ENCODE measurements at places on chromosomes 1 and 21.

DNA sequence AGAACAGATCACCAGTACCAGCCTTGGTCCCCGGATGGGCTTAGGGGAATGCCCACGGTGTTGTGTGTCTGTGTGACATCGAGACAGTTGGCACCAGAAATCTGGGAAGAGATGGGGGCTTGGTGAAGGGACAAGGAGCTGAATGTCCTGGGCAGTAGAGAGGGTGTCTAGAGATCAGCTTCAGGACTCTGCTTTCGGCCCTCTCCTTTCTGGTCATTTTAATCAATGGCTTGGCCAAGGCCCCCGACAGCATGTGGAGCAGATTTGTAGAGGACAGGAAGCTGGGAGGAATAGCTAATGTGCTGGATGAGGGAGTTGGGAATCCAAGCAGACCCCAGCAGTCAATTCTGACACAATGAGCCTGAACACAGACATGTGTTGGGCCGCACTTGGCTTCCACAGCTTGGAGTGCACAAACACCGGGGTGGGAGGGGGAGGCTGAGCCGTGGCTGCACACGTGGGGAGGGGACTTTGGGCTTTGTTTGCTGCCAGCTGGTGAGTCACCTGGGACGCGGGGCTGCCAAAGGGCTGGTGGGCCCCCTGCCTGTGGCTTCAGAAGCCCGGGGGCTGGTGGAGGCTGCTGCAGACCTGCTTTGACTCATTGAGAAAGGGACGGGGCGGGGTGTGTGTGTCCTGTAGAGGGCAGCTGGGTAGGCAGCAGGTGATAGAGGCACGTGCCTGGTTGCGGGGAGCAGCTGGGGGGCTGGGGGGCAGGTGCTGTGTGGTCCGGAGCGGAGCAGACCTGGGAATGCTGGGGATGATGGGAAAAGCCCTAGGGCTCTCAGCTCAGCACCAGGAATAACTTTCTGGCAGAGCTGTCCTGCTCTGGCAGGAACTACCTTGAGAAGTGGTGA, 20.9 kb downstream of the SLC1A7 start:
- no peak for DNase-seq

DNA sequence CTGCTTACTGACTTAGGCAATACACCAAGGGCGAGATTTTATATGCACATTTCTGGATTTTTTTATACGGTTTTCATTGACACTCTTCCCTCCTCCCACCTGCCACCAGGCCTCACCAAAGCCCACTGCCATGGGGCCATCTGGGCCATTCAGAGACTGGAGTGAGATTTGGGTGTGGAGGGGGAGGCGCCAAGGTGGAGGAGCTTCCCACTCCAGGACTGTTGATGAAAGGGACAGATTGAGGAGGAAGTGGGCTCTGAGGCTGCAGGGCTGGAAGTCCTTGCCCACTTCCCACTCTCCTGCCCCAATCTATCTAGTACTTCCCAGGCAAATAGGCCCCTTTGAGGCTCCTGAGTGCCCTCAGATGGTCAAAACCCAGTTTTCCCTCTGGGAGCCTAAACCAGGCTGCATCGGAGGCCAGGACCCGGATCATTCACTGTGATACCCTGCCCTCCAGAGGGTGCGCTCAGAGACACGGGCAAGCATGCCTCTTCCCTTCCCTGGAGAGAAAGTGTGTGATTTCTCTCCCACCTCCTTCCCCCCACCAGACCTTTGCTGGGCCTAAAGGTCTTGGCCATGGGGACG, 57.9 kb downstream of the LACTBL1 start:
- no peak for DNase-seq

- DNase-seq: no peak
These were observed 35.1 kb upstream of the EYA3 start for GRCh38 chr1:28123461-28123961.

DNA sequence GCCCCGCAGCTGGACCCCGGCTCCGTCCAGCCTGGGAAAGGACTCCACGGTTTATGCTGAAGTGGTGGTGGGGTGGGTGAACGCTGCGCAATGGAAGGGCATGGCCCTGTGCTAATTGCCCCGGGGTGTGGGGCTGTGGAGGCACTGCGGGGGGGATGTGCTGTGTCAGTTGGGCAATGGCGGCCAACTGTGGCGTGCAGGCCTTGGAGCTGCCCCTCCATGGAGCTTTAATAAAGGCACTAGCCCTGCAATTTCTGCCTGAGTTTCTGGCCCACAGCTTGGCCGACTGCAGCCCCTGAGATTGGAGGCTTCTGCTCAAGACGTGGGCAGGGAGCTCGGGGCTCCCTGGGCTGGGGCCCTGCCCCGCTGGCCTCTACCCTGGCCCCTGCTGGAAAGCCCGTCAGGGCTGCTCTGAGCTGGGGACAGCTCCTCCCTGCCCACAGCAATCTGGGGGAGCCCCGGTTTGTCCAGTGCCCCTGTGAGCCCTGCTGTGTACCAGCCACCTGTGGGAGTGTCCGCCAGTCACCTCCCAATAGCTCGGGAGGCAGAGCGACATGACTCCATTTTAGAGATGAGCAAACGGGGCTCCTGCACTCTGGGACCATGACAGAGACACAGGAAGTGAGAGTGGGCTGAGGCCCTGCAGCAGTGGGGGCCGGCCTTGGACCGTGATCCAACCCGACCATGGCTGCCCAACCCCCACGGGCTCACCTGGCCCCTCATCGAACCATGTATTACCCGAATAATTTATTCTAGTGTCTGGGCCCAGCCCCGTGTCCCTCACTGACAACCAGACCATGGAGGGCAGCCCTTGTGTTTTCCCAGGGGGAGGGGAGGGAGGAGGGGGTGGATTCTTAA, 8.7 kb upstream of the TNFRSF14 start:
- DNase-seq: no peak

- DNase-seq: no peak
These were observed 34.8 kb upstream of the HOOK1 start for GRCh38 chr1:59779949-59780348.

DNA sequence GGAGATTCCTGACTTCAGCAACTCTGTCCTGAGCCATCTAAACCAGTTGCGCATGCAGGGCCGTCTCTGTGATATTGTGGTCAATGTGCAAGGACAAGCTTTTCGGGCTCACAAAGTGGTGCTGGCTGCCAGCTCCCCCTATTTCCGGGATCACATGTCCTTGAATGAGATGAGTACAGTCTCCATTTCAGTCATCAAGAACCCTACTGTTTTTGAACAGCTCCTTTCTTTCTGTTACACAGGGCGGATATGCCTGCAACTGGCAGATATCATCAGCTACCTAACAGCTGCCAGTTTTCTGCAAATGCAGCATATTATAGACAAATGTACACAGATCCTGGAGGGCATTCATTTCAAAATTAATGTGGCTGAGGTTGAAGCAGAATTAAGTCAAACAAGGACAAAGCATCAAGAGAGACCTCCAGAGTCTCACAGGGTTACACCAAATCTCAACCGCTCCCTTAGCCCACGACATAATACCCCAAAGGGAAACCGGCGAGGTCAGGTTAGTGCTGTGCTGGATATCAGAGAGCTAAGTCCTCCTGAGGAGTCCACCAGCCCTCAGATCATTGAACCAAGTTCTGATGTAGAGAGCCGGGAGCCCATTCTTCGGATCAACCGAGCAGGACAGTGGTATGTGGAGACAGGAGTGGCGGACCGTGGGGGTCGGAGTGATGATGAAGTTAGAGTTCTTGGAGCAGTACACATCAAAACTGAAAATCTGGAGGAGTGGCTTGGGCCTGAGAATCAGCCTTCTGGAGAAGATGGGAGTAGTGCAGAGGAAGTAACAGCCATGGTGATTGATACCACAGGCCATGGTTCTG, 2.3 kb downstream of the ZBTB37 start:
- DNase-seq: no peak

DNA sequence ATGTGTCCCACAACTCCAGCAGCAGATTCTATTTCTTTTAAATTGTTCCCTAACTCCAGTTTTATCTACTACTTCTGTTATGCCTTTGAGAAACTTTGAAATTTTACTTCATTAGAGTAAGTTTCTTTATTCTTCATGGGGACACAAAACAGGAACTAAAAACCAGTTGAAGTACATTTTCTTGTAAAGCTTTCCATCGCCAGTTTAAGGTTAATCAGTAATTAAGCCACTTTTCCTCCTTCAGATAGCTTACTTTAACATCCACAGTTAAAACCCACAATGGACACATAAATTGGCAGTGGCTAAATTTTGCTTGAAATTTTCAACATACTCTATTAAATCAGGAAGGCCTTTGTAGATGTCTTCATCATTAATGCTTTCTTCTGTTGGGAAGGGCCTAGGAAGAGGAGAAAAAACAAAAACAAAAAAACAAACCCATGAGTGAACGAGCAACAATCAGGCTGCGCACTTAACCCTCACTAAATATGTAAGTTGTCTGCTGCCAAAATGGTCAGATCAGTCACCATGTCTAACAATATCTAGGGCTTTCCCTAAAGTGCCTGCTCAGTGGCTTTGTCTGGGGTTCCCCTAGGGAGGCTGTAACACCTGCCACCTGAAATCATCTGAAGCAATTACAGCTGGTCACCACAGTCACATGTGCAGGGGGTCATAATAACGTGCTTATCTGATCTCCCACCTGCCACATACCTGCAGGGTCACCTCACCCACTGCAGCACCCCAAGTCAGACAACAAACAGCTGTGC, 187.9 kb downstream of the VAV3 start:
- DNase-seq: no peak

- DNase-seq: no peak
These were observed 112.6 kb downstream of the ADAMTS1 start for GRCh38 chr21:26732432-26733221.

DNA sequence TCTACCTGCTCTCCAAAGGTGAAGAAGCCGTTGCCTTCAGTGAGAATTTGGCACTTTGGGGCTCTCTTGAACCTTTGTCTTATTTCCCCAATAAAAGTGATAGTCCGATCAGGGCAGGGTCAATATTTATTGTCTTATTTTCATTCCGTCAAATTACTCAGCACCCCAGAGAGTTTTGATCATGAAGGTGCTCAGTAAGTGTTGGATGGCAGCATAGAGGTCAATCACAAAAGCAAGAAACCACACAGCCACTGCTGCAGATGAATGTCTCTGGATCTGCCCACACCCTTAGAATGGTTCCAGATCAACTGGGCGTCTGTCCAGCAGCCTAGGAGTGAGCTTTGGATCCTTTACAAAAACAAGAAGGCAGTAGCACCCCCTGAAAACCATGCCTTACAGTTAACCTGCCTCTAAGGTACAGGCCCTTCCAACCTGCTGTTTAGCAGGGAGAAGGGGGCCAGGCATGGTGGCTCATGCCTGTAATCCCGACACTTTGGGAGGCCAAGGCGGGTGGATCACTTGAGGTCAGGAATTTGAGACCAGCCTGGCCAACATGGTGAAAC, 97.3 kb downstream of the PSMG1 start:
- DNase-seq: no peak

Measured in activated T-cell treated with anti-CD3 and anti-CD28 coated beads for 4 hours (primary cell).